ENCODE measurements at places on chromosomes 2 and 18. TPM values are rescaled to one million over a fixed set of nuclear protein-coding genes. Genes with fewer than 3 reads are reported as not detected.

Gene SERPINB3
- not detected for total RNA-seq

Gene MTLN
- 77.5 TPM for total RNA-seq

Gene FLACC1
- total RNA-seq, result not detected

Gene CDH20
- total RNA-seq, result under 0.01 TPM

Gene FAM228B
- total RNA-seq, result 1.9 TPM

Gene IL1F10
- total RNA-seq, result not detected

Gene RNF25
- total RNA-seq, result 32.4 TPM

Gene KLHL41
- 0.34 TPM for total RNA-seq

Gene SLC4A3
- 1.3 TPM for total RNA-seq

Gene LCT
- not detected for total RNA-seq

Gene DLX1
- not detected for total RNA-seq

Gene FAM124B
- not detected for total RNA-seq

Gene PIEZO2
- 1.3 TPM for total RNA-seq

Gene SLC16A14
- 1.0 TPM for total RNA-seq

Gene ATP5MC3
- 140 TPM for total RNA-seq

Gene RFTN2
- total RNA-seq, result 3.7 TPM

Gene TRIM43
- total RNA-seq, result not detected

Gene MARCHF4
- 1.2 TPM for total RNA-seq

Gene CRYGD
- total RNA-seq, result not detected

Gene LRRC30
- not detected for total RNA-seq

Gene RAB17
- total RNA-seq, result under 0.01 TPM

Gene APOB
- total RNA-seq, result not detected

Gene CFAP221
- not detected for total RNA-seq
